ENCODE measurements at places on chromosomes 7 and 10.

GRCh38 chr7:13201628-13202027, 514.2 kb downstream of the ARL4A start:
- no peak for DNase-seq

DNA sequence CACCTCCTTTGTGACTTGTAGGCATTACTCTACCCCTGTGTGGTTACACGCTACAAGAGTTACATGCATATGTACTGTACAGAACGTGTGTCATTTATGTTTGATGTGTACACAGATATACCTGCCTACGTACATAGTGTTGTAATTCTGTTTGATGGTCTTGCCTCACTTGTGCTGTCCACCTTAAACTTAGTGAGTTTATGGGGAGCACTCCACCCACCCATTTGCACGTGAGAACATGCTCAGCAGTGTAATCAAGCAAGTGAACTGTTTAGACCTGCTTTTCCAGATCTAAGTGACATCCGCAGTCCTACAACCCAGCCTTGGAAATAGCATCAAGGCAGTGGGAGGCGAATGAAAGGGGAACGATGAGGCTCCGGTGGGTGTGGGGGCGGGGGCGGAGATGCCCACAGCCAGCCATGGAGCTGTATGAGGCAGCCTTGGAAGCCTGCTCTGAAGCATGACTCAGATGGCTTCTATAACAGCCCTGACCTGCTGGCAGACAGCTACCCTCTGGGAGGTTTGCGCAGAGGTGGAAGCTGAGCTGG, 52.1 kb downstream of the SUFU start:
- peak; percentile 65 for DNase-seq

DNA sequence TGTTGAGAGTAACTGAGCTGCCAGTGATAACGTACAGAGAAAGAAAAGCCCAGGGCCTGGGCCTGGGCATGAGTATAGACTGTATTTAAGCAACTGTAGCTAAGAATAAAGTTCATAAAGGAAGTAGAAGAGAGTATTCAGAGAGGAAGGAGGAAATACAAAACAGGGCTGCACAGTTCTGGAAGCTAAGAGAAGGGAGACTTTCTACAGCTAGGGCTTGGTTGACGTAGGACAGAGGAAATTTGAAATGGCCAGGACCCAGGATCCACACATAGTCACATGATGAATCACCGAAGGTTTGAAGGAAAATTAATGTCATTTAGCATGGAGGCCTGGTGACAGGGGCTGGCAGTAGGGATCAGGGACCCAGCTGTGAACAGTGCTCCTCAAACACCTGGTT, 66.7 kb downstream of the ARL4A start:
- DNase-seq = no peak

- peak; percentile 76 for DNase-seq
Measured at GRCh38 chr7:30285536-30286284, 1.3 kb downstream of the ZNRF2 start.

DNA sequence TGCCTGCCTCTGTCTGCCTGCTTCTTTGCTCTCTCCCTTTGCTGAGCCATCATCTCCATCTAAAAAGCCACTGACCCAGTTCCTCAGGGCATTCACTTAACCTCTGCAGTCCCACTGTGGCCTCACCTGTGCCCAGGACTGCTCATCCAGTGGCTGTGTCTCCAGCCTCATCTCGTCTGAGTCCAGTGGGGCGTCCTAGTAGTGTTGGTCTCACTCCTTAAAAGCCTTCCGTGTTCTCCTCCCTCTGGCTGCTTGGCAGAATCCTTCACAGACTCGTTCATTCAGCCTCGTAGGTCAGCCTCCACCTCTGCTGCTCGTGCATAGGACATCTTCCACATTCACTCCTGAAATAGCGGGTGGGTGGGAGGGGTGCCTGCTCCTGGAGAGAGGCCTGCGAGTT, 7.3 kb downstream of the RARRES2 start:
- DNase-seq = no peak

GRCh38 chr7:46485481-46486065, 564.5 kb upstream of the IGFBP3 start:
- DNase-seq = peak; percentile 90

DNA sequence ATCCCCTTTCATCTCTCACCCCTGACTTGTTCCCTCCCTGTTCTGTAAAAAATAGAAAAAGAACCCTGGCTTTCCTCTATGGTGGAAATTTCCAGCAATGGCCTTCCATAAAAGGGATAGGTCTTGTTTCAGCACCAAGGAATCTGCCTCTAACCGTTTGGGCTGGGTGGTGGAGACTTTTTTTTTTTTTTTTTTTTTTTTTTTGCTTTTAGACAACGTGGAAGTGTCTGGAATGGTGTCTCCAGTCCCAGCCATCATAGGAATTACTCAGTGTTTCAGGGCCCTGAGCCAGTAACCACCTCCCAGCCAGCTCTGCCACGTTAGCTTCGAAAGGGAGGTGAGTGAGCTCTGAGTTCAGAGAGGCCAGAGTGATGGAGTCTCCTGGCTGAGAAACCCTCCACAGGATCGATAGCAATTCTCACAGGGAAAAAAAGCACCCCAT, 97.3 kb upstream of the COL1A2 start:
- DNase-seq = peak; percentile 91

DNA sequence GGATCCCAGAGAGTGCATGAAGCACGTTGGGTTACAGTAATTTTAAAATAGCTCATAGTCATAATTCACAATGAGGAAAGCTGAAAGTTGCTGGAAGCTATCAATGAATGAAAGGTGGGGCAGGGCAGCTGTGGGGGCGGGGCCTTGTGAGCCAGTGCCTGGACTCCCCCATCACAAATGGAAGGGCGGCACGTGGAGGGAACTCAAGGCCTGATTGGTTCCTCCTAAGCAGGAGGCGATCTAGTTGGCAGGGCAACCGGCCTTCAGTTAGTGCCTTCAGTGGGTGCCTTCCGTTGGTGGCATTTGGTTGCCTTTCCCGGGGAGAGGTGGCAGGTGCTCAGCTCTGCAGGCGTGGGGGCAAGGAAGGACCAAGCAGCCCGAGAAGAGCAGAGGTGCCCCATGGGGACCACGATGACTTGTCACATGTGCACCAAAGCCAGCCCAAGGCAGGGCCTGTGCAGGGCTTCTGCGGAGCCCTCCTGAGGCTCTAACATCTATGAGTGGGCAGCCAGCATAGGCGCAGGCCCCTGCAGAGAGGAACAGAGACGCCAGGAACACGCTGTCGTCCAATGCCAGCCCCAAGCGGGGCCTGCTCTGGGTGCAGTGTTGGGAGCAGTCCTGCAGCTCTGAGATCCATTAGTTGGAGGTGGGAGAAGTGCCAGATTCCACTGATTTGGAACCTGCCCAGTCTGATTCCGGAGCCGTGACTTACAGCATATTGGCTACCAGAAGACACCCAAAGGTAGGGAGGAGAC, 59.8 kb upstream of the PDSS1 start:
- DNase-seq = peak; percentile 4

DNA sequence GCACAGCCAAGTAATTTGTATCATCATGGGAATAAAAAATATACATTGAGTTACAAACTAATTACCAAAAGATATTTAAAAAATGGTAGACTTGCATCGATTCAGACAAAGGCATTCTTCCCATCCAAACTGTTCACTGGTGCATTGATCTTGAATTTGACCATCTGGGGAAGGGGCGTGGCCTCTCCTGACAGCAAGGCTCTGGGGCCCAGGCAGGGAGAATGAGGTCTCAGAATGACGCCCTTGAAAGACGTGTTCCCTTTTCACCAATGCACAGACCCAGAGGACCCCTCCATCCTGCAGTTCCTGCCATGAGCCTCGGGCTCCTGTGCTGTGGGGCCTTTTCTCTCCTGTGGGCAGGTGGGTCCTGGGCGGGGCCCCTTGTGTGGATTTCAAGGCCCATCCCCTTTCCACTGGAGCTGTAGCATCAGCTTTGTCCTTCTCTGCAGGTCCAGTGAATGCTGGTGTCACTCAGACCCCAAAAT, 91.1 kb upstream of the PRSS58 start:
- no peak for DNase-seq

GRCh38 chr10:43299579-43299978, 32.7 kb upstream of the RASGEF1A start:
- DNase-seq = no peak

- DNase-seq = peak; percentile 32
Measured at GRCh38 chr10:6204341-6205191, 1.8 kb downstream of the PFKFB3 start.

GRCh38 chr10:63697956-63698786, 177.0 kb downstream of the REEP3 start:
- DNase-seq = no peak

- DNase-seq = peak; percentile 82
Measured at GRCh38 chr7:42843205-42843800, 68.6 kb downstream of the C7orf25 start.

GRCh38 chr10:26025523-26025922, 91.5 kb downstream of the MYO3A start:
- no peak for DNase-seq

DNA sequence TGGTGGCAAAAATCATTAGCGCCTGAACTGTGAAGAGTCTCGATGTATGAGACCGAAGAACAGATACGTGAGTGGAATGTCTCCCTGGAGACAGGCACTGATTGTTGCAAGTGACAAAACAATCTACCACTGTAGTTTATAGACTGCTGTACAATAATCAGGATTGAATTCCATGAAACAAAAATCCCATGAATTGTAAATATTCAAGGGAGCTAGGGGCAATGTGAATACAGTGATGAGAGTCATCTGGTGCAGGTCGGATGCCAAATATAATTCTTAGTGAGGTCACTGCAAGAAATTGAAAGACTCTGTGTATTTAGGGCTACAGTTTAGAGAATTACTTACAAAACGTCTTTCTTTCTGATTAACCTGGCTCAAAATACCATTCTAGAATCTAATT, 594.4 kb upstream of the VSTM2A start:
- DNase-seq = no peak

DNA sequence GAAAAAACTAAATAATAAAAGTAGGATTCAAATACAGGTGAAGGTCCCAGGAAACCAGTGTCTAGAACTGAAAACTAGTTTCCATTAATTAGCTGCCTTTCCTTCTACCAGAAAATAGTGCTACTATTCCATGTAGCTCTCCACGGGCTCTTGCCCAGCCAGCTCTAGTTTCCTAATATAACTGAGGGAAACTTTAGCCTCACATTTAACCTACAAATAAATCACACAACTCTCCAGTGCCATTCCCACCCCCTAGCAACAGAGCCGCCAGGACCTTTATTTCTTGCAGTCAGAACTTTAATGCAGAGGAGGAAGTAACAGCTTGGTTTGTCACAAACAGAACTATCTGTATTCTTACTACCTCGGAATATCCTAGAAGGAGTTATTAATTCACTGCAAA, 10.3 kb downstream of the TOMM7 start:
- no peak for DNase-seq

DNA sequence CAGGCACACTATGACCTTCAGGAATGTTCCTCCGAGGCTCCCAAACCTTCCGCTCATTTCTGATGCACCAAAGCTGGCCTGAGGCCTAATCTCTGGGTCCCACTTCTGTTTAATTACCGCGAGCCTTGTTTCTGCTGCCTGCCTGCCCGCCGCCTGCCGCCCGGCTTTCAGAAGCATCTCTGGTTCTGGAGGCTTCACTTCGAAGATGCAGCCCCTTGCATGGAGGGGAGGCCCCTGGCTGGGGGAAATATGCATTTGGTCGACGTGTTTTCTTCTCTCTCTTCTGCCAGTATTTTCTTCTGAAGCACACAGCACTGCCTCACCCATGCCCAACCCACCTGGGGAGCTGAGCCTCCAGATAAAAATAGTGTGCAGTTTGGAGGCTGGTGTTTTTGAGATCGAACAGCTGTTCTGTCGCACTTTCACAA, 166.9 kb downstream of the PAXIP1 start:
- DNase-seq = no peak

DNA sequence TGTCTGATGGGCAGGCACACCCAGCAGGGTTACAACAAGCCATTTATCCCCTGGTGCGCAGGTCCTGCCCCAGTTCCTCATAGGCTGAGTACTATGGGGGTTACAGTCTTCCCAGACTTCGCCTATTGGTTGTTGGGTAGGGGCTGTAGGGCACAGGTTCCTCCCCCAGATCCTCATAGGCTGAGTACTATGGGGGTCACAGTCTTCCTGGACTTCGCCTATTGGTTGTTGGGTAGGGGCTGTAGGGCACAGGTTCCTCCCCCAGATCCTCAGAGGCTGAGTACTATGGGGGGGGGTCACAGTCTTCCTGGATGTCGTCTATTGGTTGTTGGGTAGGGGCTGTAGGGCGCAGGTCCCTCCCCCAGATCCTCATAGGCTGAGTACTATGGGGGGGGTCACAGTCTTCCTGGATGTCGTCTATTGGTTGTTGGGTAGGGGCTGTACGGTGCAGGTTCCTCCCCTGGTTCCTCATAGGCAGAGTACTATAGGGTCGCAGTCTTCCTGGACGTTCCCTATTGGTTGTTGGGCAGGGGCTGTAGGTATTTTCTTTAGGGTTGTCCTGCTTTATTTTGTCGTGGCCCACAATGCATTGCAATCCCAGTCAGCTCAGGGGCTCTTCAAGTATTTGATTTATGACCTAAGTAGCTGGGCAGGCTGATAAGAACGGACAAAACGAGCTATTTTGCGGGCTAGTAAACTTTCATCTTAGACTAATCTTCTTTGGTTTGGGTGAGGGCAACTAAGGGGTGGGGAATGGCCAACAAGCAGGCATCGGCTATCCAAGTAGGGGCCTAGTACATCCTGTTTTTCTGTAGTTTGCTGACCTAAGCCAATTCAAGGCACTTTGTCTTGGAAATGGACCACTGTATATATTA, 3.4 kb downstream of the LRRC27 start:
- no peak for DNase-seq

- no peak for DNase-seq
Measured at GRCh38 chr10:61016007-61016406, 72.0 kb upstream of the RHOBTB1 start.

GRCh38 chr7:64666663-64667050, 724 bp downstream of the ZNF107 start:
- no peak for DNase-seq

- DNase-seq = peak; percentile 33
Measured at GRCh38 chr7:12674861-12675260, 12.6 kb upstream of the ARL4A start.

GRCh38 chr10:46175831-46176230, 111.0 kb upstream of the ANTXRL start:
- DNase-seq = no peak

DNA sequence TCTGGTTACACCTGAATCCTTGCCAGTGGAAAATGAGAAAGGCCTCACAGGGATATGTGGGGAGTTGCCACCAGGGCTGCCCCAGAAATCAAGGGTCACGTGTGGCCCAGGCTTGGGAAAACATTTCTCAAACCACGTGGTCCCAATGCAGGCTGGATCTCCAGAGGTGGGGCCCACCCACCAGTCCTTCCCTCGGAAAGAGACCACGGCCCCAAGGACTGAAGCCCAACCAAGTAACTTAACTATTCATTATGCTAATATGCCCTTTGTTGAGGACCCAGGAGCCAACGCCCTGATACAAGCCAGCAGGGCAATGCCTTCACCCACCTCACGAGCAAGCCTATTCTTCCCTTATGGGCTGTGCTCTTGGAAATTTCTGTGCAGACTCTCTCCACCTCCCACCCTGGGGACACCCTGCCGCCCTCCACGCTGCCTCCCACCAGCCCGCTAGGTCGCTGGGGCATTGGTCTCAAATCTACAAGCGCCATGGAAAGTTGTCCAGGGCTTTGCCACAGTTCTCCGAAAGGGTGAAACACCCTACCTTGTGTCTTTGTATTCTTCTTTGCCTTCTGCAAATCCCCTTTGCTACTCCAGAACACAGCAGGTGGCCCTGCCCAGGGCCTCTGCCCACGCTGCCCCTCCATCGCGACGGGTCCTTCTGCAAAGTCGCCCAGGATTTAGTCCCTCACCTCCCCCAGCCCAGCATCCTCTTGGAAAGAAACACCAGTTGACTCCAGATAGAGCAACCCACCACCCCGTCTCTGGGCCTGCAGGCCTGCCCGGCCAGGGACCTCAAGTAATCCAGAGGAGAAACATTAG, 8.8 kb downstream of the TNS3 start:
- DNase-seq = peak; percentile 22

All from Daoy (cell line).